Natural killer cell (primary cell): ENCODE measurements at places on chromosomes 1 and 21. TPM values are rescaled to one million over a fixed set of nuclear protein-coding genes. Genes with fewer than 3 reads are reported as not detected.

The SLAMF6 gene
- 68.1 TPM for total RNA-seq

The DDAH1 gene
- total RNA-seq, result 0.07 TPM

DNA sequence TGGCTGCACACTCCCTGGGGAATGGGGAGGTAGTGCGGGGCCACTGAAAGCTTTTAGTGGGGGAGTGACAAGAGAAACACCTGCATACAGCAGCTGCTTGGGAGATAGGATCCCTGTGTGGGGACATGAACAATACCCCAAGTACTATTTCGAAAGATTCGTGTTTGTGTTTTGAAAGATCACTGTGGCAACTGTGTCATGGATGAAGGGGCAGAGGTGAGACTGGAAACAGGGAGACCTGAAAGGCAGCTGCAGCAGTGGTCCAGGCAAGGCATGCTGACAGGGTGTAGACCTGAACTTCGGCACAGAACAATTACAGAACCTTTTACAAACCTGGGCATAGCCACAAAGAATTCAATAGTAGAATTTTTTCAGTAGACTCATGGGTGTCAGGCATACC lies 32.9 kb downstream of the TENT5C start:
- no peaks in the 10 kb centered on the region for H3K27me3 ChIP-seq
- DNase-seq, result no peak
- no peak overlapping the region for H3K4me3 ChIP-seq
- no peak overlapping the region for H3K27ac ChIP-seq
- H3K36me3 ChIP-seq, result no peaks in the 10 kb centered on the region

- H3K4me3 ChIP-seq, result no peak overlapping the region
- no peaks in the 10 kb centered on the region for H3K36me3 ChIP-seq
Measured at GRCh38 chr1:178580876-178581275, 68.0 kb downstream of the TEX35 start.

DNA sequence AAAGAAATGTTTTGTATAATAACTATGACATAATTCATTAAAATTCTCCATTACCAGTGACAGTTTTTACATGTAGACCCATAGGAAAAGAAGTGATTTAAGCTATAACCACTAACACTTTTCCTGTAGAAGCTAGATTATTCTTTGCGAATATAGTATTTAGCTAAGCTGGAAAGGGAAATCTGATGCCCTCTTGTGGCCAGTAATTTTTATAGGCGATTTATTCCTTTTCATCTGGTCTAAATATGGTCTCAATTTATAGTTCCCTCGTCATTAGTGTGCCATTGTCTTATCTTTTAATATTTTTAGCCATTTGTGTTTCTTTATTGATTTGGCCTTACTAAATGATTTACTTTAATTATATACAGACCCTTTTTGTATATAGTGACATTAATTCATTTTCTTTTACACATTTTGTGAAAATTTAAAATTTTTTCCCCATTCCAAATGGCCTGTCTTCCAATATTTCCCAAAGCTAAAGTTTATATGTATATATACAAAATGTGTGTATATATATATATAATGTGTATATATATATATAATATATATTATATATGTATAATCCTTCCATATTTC lies 26.7 kb downstream of the BTG3 start:
- no peaks in the 10 kb centered on the region for H3K4me1 ChIP-seq
- no peak for DNase-seq
- H3K27me3 ChIP-seq, result no peaks in the 10 kb centered on the region
- H3K36me3 ChIP-seq, result no peaks in the 10 kb centered on the region
- H3K4me3 ChIP-seq, result no peak overlapping the region
- H3K27ac ChIP-seq, result no peak overlapping the region

- DNase-seq, result no peak
- no peak overlapping the region for H3K27ac ChIP-seq
- H3K4me3 ChIP-seq, result no peak overlapping the region
- no peaks in the 10 kb centered on the region for H3K4me1 ChIP-seq
- no peaks in the 10 kb centered on the region for H3K36me3 ChIP-seq
Measured at GRCh38 chr1:176479971-176480370, 17.0 kb downstream of the PAPPA2 start.

GRCh38 chr1:226741009-226741408 lies 1.9 kb upstream of the ITPKB start:
- peaks cover 8% of the 10 kb centered on the region for H3K36me3 ChIP-seq
- DNase-seq, result peak; percentile 16
- no peak overlapping the region for H3K4me3 ChIP-seq
- H3K4me1 ChIP-seq, result peaks cover 24% of the 10 kb centered on the region
- no peaks in the 10 kb centered on the region for H3K27me3 ChIP-seq
